ENCODE measurements at places on chromosomes 7 and 10.
A peak's percentile ranks its signal among the peaks of the same experiment; 100 is the strongest.

- DNase-seq: no peak
- no peaks in the 10 kb centered on the region for H3K27me3 ChIP-seq
- no peak overlapping the region for H3K27ac ChIP-seq
- H3K4me1 ChIP-seq: no peaks in the 10 kb centered on the region
- no peaks in the 10 kb centered on the region for H3K36me3 ChIP-seq
- no peak overlapping the region for H3K4me3 ChIP-seq
These were observed 272.4 kb upstream of the LRGUK start for GRCh38 chr7:133854739-133855138.

DNA sequence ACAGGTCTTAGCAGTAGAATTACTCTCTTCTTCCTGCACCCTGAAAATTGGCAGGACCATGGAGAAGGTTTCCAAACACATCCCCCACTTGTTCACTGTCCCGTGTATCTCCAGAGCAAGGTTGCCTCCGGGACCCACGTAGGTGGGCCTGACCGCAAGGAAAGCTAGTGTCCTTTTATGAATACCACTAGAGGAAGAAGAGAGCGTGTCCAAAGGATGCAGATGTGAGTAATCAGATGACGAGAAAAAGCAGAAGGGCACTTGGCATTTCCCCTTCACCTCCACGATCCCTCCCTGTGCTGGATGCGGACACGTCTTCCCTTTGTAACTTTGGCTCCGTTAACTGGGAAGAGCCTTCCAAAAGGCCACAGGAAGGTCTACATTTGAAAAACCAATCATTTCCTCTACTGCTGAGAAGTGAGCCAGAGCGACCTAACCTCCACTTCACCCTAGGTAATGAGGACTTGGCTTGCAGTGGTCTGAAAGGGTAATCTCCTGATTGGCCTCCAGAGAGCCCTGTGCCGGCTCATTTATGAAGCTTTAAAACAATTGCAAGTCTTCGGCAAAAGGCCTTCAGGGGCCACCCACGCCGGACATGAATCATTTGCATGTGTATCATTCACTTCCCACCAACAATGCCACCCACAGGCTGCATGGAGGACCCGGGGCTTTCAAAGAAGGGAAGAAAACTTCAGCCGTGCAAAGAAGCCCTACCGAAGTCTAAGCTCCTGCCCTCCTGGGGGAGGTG lies 55.4 kb downstream of the LYZL1 start:
- H3K4me3 ChIP-seq: no peak overlapping the region
- peaks cover 10% of the 10 kb centered on the region for H3K27me3 ChIP-seq
- H3K36me3 ChIP-seq: no peaks in the 10 kb centered on the region
- H3K4me1 ChIP-seq: peaks cover 7% of the 10 kb centered on the region
- no peak for DNase-seq
- no peak overlapping the region for H3K27ac ChIP-seq

DNA sequence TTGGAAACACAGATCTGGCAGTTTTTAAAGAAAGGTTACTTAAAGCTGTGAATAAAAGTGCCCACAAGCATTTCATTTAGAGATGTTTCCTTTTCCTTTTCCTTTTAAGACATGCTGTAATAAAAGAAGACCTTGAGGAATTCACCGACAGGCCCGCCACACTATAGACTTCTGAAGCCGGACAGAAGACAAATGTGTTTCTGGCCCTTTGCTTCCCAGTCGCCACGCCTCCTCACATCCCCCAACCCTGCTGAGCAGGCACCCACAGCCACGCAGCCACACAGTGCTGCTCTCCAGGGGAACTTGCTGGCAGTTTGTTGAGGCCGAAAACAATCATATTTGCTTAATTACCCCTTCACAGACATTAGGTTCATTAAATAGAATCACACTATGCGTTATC lies 83.4 kb downstream of the SLC25A13 start:
- H3K4me1 ChIP-seq: peaks cover 9% of the 10 kb centered on the region
- no peaks in the 10 kb centered on the region for H3K27me3 ChIP-seq
- DNase-seq: no peak
- H3K4me3 ChIP-seq: no peak overlapping the region
- H3K36me3 ChIP-seq: no peaks in the 10 kb centered on the region
- H3K27ac ChIP-seq: no peak overlapping the region

GRCh38 chr7:79749856-79750255 lies 296.4 kb upstream of the MAGI2 start:
- no peak overlapping the region for H3K27ac ChIP-seq
- DNase-seq: no peak
- no peaks in the 10 kb centered on the region for H3K36me3 ChIP-seq
- H3K4me3 ChIP-seq: no peak overlapping the region
- H3K4me1 ChIP-seq: no peaks in the 10 kb centered on the region

DNA sequence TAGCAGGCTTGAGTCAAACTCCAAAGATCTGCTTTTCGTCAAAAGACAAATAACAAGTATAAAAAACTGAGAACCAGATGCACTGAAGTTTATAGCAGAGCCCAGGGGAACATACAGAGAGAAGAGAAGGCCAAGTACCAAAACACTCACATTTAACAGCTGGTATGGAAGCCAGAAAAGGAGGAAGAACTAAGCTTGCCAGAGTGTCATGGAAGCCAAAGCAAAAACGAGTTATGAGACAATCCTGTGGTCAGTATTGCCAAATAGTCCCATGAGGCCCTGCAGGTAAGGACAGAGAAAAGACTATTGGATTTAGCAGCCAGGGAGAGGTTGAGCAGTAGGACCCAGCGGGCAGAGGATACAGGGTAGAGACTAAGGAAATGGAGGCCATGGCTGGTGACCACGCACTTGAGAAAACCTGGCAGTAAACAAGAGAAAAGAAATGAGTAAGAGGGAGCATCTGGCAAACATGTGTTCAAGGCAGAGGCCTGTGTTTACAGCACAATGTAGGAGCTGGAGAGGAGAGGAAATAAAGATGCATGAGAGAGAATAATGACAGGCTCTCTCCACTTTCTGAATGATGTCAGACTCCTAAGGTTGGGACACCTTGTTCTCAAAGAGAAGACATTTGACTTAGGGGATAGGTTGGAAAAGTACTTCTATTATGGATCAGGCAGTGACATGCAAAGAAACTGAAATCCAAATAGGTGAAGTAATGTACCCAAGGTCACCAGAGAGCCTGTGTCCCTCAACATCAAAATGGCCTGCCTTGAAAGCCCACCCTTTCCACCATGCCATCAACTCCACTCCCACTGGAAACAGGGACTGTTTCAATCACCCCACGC lies 9.1 kb downstream of the CREB3L2 start:
- H3K4me1 ChIP-seq: peaks cover 29% of the 10 kb centered on the region
- DNase-seq: no peak
- peaks cover 9% of the 10 kb centered on the region for H3K36me3 ChIP-seq
- H3K27ac ChIP-seq: peak overlapping the region; percentile 10
- no peaks in the 10 kb centered on the region for H3K27me3 ChIP-seq

DNA sequence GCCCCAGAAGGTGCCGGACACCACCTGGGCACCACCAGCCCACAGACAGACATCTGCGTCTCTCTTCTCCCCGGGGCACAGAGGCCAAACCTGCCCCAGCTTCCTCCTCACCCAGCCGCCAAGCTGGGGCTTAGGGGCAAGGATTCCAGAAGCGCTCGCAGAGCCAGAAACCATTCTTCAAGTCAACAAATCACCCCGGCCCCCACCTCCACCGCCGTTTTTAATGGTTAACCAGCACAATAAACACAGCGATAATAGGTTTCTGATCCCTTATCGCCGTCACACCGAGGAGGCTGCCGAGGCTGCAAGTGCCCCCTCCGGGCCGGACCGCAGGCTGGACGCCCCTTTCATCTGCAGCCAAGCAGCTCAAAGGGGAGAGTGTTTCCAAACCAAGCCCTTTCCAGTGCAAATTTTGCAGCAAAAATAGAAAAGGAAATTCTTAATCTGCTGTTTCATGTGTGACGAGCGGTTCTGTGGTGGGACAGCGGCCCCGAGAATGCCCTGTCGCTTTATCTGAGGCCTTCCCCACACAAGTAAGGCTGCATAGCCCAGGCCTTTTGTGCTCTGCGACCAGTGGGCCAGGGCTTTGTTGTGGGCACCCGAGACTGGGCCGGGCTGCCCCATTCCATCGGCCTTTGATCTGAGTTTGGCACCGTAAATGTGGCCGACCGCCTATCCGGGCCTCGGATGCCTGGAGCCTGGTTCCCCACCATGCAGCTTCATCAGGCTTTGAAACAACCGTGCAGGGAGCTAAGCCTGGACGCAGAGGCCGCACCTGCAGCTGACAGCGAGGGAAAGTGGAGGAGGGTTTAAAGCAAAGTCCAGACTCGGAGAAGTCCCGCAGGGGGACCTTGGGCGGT lies 83.2 kb downstream of the FOXL3 start:
- H3K36me3 ChIP-seq: no peaks in the 10 kb centered on the region
- H3K4me1 ChIP-seq: no peaks in the 10 kb centered on the region
- no peak overlapping the region for H3K27ac ChIP-seq

- DNase-seq: no peak
- no peaks in the 10 kb centered on the region for H3K27me3 ChIP-seq
- peaks cover 30% of the 10 kb centered on the region for H3K4me1 ChIP-seq
- peaks cover 32% of the 10 kb centered on the region for H3K36me3 ChIP-seq
- H3K4me3 ChIP-seq: no peak overlapping the region
These were observed 69.6 kb downstream of the SHOC2 start for GRCh38 chr10:110989016-110989415.

DNA sequence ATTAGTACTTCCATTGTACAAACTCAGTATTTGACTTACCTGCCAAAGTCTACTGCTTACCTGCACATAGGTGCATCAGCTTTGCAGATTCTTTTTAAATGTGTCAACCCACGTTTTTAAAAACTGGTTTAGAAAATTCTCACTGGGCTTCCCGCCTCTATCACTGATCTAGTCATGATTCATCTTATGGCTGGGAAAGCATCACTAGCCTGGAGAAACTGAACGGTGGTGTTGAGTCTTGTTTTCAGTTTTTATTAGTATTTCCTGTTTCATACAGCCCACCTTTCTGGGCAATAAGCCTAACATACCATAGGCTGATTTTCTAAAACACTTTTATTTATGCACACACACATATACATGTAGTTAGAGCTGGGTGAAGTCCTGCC lies 19.7 kb downstream of the DOCK1 start:
- H3K36me3 ChIP-seq: no peaks in the 10 kb centered on the region
- no peaks in the 10 kb centered on the region for H3K4me1 ChIP-seq
- no peak overlapping the region for H3K4me3 ChIP-seq
- no peak overlapping the region for H3K27ac ChIP-seq
- DNase-seq: no peak
- H3K27me3 ChIP-seq: no peaks in the 10 kb centered on the region

GRCh38 chr10:123997486-123998196 lies 95.8 kb downstream of the CHST15 start:
- H3K36me3 ChIP-seq: no peaks in the 10 kb centered on the region
- H3K4me1 ChIP-seq: peaks cover 8% of the 10 kb centered on the region
- H3K27me3 ChIP-seq: peaks cover 18% of the 10 kb centered on the region
- no peak overlapping the region for H3K4me3 ChIP-seq
- no peak overlapping the region for H3K27ac ChIP-seq

- H3K4me3 ChIP-seq: peak overlapping the region; percentile 82
- peaks cover 24% of the 10 kb centered on the region for H3K36me3 ChIP-seq
- no peak for DNase-seq
- H3K27ac ChIP-seq: peak overlapping the region; percentile 88
- H3K4me1 ChIP-seq: peaks cover 59% of the 10 kb centered on the region
These were observed 1.3 kb upstream of the BMI1 start for GRCh38 chr10:22319547-22319979.

DNA sequence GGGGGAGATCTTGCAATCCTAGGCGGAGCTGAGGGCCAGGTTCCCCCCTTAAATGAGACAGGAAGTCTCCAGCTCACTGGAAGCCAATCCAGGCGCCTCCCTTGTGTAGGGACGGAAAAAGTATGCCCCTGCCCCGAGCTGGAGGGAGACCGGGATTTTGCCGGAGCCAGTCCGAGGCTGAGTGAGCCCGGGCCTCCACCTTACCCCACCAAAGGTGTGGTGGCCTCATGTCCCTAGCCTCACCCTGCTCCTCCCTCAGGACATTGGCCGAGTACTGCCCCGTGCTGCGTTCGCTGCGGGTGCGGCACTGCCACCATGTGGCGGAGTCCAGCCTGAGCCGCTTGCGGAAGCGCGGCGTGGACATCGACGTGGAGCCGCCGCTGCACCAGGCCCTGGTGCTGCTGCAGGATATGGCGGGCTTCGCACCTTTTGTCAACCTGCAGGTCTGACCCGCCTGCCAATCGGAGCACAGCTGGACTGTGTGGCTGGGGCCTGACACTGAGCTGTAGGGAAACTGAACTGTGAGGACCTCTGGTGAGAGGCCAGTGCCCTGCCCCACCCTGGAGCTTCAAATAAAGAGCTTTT lies 2.0 kb downstream of the FBXL15 start:
- peaks cover 15% of the 10 kb centered on the region for H3K36me3 ChIP-seq
- DNase-seq: peak; percentile 63
- H3K4me1 ChIP-seq: peaks cover 42% of the 10 kb centered on the region
- H3K27ac ChIP-seq: peak overlapping the region; percentile 73

DNA sequence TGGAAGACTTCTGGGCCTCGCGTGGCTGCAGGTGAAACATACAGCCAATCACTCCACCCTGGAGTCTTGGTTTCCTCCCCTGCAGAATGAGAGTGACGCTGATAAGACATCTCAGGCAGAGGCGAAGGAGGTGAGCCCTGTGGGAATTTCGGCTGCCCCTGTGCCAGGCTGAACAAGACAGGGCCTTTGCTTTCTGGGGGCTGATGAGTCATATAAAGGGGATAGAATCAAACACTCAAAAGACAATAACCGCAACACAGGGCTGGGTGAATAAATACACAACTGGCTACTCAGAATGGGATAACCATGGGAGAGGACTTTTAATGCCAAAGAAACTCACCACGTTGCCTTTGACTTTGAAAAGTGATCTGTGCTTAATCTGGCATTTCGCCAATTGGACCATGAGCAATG lies 143.8 kb downstream of the KCNMA1 start:
- no peaks in the 10 kb centered on the region for H3K4me1 ChIP-seq
- H3K27ac ChIP-seq: no peak overlapping the region
- no peak overlapping the region for H3K4me3 ChIP-seq

- no peak overlapping the region for H3K4me3 ChIP-seq
- H3K4me1 ChIP-seq: no peaks in the 10 kb centered on the region
- no peaks in the 10 kb centered on the region for H3K27me3 ChIP-seq
- H3K27ac ChIP-seq: no peak overlapping the region
These were observed 65.5 kb downstream of the TNS3 start for GRCh38 chr7:47516386-47516785.

GRCh38 chr10:70993051-70993450 lies 104.7 kb upstream of the PCBD1 start:
- H3K27me3 ChIP-seq: peaks cover 6% of the 10 kb centered on the region
- no peak overlapping the region for H3K4me3 ChIP-seq
- H3K27ac ChIP-seq: no peak overlapping the region
- no peaks in the 10 kb centered on the region for H3K36me3 ChIP-seq
- no peak for DNase-seq

GRCh38 chr7:152520861-152521302 lies 85.1 kb upstream of the KMT2C start:
- no peaks in the 10 kb centered on the region for H3K4me1 ChIP-seq
- H3K4me3 ChIP-seq: no peak overlapping the region
- no peak for DNase-seq
- H3K27ac ChIP-seq: no peak overlapping the region
- H3K36me3 ChIP-seq: peaks cover 1% of the 10 kb centered on the region
- H3K27me3 ChIP-seq: peaks cover 3% of the 10 kb centered on the region

GRCh38 chr7:80896906-80897598 lies 21.8 kb downstream of the SEMA3C start:
- H3K36me3 ChIP-seq: no peaks in the 10 kb centered on the region
- no peaks in the 10 kb centered on the region for H3K27me3 ChIP-seq
- no peak for DNase-seq
- no peak overlapping the region for H3K4me3 ChIP-seq
- no peak overlapping the region for H3K27ac ChIP-seq

GRCh38 chr10:48973065-48973464 lies 33.4 kb upstream of the LRRC18 start:
- H3K4me1 ChIP-seq: peaks cover 8% of the 10 kb centered on the region
- no peak overlapping the region for H3K27ac ChIP-seq
- no peaks in the 10 kb centered on the region for H3K36me3 ChIP-seq

- H3K27ac ChIP-seq: no peak overlapping the region
- H3K4me1 ChIP-seq: no peaks in the 10 kb centered on the region
- H3K36me3 ChIP-seq: no peaks in the 10 kb centered on the region
- DNase-seq: no peak
These were observed 239.2 kb downstream of the COBL start for GRCh38 chr7:51077316-51077986.
